ENCODE measurements at places on chromosomes 5 and 9. TPM values are rescaled to one million over a fixed set of nuclear protein-coding genes. Genes with fewer than 3 reads are reported as not detected.

QRFP gene
- 0.36 TPM for polyA plus RNA-seq

FUT7 gene
- 0.69 TPM for polyA plus RNA-seq

SLC9A3 gene
- 203 TPM for polyA plus RNA-seq

PRRX2 gene
- polyA plus RNA-seq, result 1.6 TPM

IRX1 gene
- 0.03 TPM for polyA plus RNA-seq

GPR150 gene
- 0.90 TPM for polyA plus RNA-seq

NSMF gene
- polyA plus RNA-seq, result 33.4 TPM
